Stimulated activated CD4-positive, alpha-beta T cell treated with anti-CD3 and anti-CD28 coated beads, TNF-alpha, amount 100 ng/mL, for 4 hours (primary cell): ENCODE measurements at places on chromosomes 13 and 19.

DNA sequence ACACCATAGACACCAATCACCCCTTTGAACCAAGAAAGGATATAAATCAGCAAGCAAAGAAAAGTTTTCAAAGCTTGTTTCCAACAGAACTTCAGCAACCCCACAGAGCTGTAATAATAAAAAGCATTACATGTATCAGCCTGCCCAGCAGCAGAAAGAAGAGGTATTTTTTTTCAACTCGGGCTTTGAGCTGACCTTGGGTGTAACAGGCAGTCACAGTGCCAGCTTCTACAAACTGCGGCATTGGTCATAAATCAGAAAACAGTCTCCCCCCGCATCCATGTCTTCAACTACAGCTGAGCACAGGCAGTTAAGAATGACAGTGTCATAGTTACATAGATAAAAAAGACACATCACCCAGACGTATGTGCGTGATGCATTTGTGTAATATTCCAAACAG, 671.0 kb upstream of the SLITRK1 start:
- no peak for DNase-seq

GRCh38 chr19:35751839-35752745, 3.7 kb downstream of the LIN37 start:
- DNase-seq, result no peak

DNA sequence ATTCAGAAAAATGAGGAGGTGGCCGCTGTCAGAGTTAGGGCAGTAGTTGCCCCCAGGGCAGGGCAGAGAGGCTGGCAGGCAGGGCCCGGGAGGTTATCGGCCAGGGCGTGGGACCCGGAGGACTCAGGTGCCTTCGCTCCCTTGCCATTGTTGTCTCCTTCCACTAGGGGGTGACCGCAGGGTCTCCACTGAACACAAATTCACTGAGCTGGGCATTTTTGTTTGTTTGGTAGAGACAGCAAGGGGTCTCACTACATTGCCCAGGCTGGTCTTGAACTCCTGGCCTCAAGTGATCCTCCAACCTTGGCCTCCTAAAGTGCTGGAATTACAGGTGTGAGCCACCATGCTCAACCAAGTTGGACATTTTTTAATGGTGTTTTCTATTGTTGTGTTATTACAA, 25.1 kb downstream of the CARS2 start:
- no peak for DNase-seq

DNA sequence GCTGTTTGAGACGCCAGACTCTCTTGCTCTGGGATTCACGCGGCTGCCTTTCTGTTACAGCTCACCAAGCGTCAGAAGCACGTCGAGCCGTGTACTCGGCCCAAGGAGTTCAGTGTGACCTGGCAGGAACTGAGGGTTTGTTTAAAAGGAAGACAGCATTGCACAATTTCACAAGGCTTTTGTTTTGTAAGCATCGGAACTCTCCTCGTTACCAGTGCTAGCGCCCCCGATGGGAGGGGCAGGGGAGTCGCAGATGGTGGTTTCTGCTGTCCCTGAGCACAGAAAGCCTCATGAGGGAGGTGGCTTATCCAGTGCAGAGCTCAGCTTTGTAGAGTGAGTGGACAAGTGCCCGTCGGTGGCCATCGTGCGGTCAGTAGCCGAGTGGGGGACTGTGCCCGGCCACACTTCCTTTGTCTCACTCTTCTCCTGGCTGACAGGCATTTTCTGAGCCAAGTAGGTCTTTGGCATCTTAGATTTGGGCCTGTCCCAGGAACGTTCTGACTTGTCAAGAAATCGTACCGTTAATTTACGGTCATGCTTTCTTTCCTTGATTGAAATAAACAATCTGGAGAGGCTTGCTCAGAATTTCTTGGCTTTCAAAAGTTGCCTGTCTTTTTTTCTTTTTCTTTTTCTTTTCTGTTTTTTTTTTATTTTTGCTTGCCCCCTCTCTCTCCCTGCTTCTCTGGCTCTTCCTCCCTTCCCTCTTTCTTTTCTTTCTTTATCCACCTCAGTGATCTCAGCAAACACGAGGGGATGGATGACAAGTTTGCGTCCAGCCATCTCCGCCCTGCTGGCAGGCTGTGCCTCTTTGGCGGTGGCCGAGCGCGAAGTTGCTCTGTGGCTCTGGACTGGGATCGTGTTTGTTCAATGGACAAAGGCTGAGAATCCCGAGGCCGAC, 7.7 kb downstream of the KDM4B start:
- no peak for DNase-seq

DNA sequence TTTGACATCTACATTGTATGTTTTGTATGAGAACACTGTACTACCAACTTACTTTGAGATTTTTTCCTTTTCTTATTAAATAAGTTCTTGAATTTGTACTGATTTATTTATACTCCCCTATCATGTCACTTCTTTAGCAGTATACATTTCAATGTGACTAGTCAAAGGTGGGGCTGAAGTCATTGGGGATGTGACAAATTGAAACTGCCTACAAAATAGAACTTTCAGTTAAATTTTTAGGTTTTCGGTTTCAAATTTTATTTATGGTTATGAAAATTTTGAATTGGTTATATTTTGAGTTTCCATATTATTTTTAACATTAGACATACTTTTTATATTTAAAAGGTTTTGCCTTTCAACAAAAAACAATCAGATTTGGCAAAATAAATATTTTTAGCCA, 221.6 kb downstream of the NBEA start:
- DNase-seq, result no peak

DNA sequence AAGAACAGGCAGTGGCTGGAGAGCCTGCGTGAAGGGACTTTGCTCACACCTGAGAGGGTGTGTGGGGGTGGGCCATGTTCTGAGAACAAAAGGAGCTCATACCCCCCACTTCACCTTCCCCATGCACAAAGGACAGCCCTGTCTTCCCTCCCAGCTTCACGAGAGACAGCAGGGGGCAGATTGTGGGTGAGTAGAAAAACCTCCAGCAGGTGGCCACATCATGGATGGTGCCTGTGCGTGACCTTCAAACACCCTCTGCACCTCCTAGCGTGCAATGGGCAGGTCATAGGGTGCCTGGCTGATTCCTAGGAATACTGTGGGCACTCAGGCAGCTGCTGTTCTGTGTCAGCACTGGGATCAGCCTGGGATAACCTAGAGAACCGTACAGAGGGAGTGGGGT, 36.3 kb upstream of the PSG9 start:
- DNase-seq, result no peak

GRCh38 chr13:99371956-99372355, 64.8 kb upstream of the GPR183 start:
- no peak for DNase-seq

DNA sequence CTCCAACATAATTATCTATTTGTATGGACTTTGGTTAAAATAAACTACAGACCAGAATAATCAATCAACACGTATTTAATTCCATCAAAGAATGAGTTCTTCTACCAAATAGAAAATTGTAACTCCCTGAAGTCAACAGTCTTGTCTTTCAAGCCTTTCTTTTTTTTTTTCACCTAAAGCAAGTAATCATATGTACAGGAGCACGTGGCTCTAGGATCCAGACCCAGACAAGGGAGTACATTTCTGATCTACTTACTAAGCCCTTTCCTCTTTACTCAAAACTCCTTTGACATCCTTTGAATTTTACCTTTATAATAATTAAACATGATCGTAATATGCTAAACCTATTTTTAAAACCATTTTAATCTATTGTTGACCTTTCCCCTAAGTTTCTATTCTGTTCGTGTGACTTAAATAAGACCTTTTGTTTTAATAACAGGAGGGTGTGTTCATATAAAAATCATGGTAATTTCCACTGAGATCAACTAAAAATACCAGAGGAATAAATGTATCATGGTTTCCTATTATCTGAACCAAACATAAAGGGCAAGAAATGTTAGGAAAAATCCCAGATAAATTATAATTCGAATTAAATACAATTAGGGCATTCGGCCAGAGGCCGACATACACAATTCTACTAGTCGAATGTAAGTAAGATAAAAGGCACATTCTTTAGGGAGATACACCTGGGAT, 1.7 kb downstream of the SLC7A1 start:
- no peak for DNase-seq

- DNase-seq, result no peak
Observed at GRCh38 chr19:28727480-28728159, 485.3 kb downstream of the UQCRFS1 start.

DNA sequence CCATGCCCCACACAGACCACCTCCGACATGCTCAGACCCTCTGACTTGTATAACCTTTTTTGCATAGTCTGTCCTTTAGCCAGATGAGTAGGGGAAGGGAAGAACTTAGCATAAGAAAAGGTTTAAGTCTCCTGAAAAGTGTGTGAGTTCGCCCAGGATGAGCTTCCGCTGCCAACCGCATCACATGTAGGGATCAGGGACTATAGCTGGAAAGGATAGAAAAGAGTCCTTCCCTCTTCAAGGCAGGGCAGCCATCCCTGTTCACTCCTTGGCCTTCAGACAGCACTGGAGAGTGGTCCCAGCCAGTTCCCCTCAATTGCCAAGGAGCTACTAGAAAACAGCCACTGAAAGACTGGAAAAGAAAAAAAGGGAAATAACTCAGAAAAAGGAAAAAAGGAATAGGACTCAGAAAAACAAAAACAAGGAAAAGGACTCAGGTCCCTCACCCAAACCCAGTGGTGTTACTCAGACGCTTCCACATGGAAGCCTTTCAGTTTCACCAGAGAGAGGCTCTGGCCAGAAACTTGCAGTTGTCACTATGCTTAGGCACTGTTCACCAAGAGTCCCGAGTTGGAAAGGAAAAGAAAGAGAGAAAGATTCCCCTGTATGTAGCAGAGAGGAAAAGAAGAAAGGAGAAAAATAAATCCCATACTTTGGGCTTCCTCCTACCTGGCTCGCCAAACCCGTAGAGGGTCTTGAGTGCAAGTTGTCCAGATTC, 5.6 kb upstream of the TM9SF2 start:
- DNase-seq, result no peak

- no peak for DNase-seq
Observed at GRCh38 chr13:20128459-20128931, 32.4 kb downstream of the GJA3 start.

DNA sequence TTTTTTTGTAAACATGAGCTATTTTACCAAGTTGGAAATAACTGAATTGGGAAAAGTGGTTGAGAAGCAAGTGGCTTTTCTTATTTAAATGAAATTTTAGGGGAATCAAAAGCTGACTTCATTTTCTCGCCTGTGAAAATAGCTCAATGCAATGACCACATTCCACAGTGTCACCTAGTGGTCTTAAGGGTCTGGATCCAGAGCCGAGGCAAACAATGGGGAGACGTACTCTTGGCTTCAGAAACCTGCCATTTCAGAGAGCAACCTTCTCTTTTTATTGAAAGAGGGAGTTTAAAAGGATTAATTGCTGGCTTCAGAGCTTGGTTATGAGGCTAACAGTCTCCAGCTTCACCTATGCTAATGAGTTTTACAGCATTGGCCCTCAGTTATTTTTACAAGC, 39.7 kb upstream of the RXFP2 start:
- DNase-seq, result no peak

DNA sequence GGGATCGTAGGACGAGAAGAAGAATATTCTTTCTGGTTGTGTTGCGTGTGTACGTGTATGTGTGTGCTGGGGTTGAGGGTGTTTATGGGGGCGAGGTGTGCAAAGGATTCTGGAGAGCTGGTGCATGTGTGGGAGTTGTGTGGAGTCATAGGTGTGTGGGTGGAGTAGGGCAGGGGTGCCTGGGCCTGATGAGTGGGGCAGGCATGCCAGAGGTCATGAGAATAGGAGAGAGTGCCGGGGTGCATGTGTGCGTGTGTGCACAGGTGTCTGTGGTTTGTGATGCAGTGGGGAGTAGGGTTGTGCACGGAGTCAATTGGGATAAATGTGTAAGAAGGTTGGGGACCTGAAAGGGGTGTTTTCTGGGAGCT, 649 bp downstream of the TMEM91 start:
- no peak for DNase-seq

DNA sequence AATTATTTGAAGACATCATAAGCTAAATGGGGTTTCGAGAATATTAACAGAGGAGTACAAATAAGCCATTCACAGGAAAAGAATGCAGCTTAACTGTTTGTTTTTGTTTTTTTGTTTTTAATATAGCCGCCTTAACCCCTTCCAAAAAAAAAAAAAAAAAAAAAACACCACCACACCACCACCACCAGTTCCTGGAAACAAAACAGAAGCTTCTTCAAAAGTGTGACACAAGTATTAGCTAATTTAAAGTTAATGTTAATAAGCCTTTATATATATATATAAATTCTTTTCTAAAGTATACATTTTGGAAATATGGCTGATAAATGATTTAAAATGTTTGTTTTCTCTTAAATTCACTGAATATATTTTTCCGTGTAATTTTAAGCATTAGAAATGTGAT, 1.4 kb downstream of the RAP2A start:
- no peak for DNase-seq
